Muscle of leg (tissue), 16 donors: ENCODE measurements at places on chromosomes 16 and 17. TPM values are rescaled to one million over a fixed set of nuclear protein-coding genes. Genes with fewer than 3 reads are reported as not detected.

- no peak for DNase-seq
These were observed 410.4 kb upstream of the MON1B start for GRCh38 chr16:76780556-76780955.

- DNase-seq = no peak
These were observed 1.7 kb upstream of the SGCA start for GRCh38 chr17:50163843-50164696.

FGF11 gene
- total RNA-seq = 1.6 TPM

DNA sequence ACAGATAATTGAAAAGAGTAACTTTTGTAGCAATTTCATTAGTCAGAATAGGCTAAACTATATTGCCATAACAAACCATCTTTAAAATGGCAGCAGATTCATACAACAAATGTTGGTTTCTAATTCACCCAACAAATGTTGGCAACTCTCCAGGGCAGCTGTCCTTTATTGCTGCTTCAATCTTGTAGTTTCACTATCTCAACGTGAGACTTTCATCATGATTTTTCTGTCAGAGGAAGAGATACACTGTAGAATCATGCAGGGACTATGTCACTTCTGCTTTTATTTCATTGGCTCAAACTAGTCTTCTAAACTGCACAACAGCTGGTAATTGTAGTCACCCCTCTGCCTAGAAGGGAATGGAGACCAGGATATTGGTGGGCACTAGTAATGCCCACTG is 174.2 kb downstream of the TANC2 start:
- DNase-seq = peak; percentile 83

GRCh38 chr17:55314784-55315491 is 50.2 kb downstream of the HLF start:
- DNase-seq = no peak

CA10 gene
- 3.3 TPM for total RNA-seq
